Mammary epithelial cell (primary cell): ENCODE measurements at places on chromosomes 1 and 21.

GRCh38 chr1:207362962-207363860 lies 41.7 kb downstream of the CD55 start:
- peak; percentile 15 for DNase-seq

DNA sequence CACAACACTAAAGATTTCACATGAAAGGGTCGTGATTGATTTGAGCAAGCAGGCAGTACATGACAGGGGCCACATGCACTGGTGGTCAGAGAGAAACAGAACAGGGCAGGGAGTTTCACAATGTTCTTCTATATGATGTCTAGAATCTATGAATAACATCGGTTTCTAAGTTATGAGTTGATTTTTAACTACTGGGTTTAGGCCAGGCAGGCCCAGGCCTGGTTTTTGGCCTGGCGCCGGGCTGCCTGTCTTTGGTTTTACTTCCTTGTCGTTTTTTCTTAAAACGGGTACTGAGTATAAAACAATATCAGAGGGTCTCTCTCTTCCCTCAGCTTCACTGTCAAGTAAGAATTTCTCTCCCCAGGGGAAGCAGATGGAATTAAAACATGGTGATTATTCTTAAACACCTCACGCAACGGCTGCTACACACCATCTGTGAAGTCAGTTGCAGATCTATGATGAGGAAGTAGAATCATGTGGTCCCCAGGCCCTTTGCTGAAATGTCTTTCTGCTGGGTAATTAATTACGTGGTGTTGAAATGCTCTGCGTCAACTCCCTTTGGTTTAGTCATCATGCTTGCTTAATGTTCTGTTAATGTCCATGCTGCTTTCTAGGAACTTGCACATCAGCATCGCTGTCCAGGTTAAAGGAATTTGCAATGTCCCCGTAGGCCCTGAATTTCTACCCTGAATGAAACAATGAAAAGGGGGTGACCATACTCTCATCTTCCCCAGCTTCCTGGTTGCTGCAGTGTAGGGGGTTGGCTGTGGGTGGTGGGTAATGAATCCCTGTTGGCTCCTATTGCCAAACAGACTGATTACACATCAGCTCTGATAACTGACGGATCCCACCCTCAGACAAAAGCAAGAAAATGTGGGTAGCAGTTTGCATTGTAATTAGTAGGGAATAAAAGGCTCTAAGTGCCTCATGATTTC lies 70.3 kb downstream of the SERINC2 start:
- peak; percentile 95 for DNase-seq

GRCh38 chr1:94757931-94758330 lies 62.2 kb upstream of the SLC44A3 start:
- no peak for DNase-seq

DNA sequence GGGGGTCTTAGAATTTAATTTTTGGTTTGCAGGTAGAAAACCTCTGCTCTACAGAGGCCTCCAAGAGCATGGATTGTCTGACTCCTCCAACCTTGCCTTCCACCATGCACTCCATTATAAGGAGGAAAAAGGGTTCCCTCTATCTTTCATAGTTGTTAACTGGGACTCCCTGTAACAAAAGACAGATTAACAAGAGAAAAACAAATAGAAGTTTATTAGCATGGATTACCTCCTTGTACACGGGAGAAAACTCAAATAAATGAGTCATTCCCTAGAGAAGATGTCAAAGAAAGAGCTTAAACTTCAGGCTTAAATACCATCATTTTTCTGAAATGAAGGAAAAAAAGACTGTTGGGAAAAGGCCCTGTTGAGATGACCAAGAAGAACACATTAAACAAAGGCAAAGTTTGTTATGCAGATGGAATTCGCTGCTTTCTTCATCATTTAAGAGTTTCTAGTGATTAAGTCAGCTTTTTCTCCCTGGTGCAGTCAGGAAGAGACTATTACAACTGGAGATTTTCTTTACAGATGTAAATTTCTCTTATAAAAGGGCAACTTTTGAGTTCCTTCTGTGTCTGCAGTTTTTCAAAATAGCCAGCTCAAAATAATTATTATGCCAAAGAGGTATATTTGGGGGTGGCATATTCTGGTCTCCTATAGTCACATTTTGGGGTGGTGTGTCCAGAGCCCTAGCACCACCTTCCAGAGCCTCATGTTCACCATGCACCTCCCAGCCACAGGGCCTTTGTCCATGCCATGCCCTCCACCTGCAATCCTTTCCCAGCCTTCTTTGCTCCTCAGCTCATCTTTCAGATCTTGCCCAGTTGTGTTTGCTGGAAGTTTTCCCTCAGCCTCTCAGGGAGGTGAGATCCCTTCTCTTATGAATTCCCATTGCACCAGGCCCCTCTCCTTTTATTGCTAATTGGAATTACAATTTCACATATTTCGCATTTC lies 63.1 kb upstream of the KLHDC7A start:
- no peak for DNase-seq

DNA sequence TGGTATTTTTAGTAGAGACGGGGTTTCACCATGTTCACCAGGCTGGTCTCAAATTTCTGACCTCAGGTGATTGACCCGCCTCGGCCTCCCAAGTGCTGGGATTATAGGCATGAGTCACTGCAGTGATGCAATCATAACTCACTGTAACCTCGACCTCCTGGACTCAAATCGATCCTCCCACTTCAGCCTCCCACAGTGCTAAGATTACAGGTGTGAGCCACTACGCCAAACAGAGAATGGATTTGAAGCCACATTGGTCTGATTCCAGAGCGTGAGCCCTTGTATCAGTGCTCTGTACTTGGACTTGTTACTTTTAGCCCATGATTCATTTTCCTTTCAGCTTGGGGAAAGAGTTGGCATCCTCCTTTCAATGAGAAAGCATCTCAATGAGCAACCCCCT lies 14.9 kb upstream of the ZNF683 start:
- peak; percentile 76 for DNase-seq
